ENCODE measurements at places on chromosomes 5 and 9.

DNA sequence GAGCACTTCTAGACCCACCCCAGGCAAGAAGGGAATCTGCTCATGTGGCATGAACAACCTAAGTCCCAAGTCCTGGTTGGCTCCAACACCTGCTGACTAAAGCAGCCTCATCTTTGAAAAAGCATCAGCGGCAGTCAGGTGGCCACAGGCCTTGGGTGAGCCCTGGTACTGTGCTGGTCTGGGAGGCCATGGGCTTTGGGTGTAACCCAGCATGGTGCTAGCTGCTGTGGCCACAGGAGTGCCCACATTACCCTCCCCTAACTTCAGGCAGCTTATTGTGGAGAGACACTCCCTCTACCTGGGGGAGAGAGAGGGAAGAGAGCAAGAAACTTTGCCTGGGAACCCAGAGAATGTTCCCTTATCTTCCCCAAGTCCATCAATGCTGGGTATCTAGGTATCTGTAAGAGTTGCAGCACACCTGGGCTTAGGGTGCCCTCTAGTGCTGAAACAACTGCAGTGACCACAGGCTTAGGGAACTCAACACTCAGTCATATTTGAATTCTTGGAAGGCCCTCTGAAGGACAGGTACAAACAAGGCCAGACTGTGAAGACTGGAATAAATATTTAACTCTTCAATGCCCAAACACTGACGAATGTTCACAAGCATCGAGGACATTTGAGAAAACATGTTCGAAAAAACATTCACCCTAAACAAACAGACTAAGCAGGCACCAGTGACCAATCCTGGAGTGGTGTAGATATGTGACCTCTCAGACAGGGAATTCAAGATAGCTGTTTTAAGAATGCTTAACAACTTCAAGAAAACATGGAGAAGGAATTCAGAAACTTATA lies 69.9 kb upstream of the OR2K2 start:
- no peaks in the 10 kb centered on the region for H3K27me3 ChIP-seq
- H3K36me3 ChIP-seq, result peaks cover 71% of the 10 kb centered on the region
- H3K4me1 ChIP-seq, result peaks cover 20% of the 10 kb centered on the region
- H3K27ac ChIP-seq, result no peak overlapping the region
- peak; percentile 61 for DNase-seq

- peaks cover 7% of the 10 kb centered on the region for H3K27me3 ChIP-seq
- H3K4me3 ChIP-seq, result no peak overlapping the region
- H3K27ac ChIP-seq, result no peak overlapping the region
- DNase-seq, result no peak
- H3K4me1 ChIP-seq, result peaks cover 21% of the 10 kb centered on the region
Measured at GRCh38 chr5:40309851-40310250, 369.9 kb upstream of the PTGER4 start.

DNA sequence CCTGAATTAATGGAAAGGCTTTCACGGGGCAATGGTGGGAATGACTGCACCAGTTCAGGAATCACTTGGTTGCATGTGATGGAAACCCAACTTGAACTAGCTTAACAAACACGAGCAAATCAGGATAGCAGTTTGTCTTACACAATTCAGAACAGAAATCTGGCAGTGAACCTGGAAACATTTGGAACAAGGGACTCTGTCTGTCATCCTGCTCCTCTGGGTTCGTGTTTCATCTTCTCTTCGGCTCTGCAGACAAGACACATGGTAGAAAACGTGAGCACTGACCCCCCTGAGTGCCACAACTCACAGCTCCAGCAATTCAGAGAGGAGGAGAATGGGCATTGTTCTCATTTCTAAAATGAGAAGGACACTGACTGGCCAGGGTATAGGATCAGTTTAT lies 218.1 kb upstream of the NREP start:
- no peaks in the 10 kb centered on the region for H3K4me1 ChIP-seq
- DNase-seq, result no peak
- no peak overlapping the region for H3K27ac ChIP-seq
- H3K4me3 ChIP-seq, result no peak overlapping the region
- no peaks in the 10 kb centered on the region for H3K36me3 ChIP-seq

- H3K27me3 ChIP-seq, result no peaks in the 10 kb centered on the region
- no peaks in the 10 kb centered on the region for H3K36me3 ChIP-seq
- peaks cover 2% of the 10 kb centered on the region for H3K4me1 ChIP-seq
- no peak overlapping the region for H3K27ac ChIP-seq
Measured at GRCh38 chr5:149024477-149024876, 38.4 kb downstream of the SH3TC2 start.

GRCh38 chr9:130500340-130501180 lies 55.8 kb downstream of the ASS1 start:
- H3K36me3 ChIP-seq, result peaks cover 5% of the 10 kb centered on the region
- no peak for DNase-seq
- H3K27me3 ChIP-seq, result no peaks in the 10 kb centered on the region
- H3K4me3 ChIP-seq, result no peak overlapping the region

DNA sequence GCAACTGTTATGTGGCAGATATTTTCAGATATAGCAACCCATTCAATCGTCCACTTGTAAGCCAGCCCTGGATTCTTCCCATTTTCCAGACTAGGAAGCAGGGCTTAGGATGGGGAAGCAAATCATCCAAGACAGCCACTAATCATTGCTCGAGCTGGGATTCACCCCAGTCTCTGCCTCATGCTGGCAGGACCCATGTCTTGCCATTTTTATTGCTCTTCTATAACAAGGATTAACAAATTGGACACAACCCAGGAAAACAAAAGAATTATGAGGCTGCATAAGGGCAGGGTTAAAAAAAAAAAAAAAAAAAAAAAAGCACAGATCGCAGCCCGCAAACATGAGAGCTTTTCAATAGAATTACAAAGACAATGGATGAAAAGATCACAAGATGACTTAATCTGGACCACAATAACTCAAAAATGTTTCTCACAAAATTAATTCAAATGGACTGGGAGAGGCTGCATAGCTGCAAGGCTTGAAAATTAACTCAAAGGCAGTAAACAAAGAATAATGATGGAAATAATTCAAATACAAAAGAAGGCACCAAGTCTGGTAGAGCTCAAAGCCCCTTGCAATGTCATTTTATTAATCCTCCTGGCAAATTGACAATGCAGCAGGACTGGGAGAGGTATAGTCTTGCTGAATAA lies 40.7 kb downstream of the ASTN2 start:
- H3K36me3 ChIP-seq, result no peaks in the 10 kb centered on the region
- no peak overlapping the region for H3K4me3 ChIP-seq
- peaks cover 55% of the 10 kb centered on the region for H3K4me1 ChIP-seq
- no peak for DNase-seq
- H3K27ac ChIP-seq, result no peak overlapping the region

DNA sequence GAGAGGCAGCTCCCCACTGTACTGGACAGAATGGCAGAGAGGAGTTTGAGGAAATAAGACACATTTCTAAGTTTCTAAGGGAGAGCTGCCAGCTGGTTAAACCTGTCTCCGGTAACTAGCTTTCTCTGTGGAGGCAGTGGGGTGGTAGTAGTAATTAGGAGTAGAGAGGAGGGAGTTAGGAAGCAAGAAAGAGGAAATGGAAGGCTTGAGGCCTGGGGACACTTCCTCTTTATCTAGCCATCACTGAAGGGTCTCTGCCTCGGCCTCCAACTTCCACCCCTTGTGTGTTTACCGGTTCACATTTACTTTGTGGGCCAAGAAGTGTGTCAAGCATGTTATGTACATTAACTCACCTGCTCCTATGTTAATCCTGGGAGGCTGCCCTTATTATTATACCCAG lies 462.2 kb upstream of the DMAC1 start:
- no peak overlapping the region for H3K27ac ChIP-seq
- DNase-seq, result no peak
- H3K27me3 ChIP-seq, result no peaks in the 10 kb centered on the region
- H3K4me3 ChIP-seq, result no peak overlapping the region
- no peaks in the 10 kb centered on the region for H3K36me3 ChIP-seq
- H3K4me1 ChIP-seq, result peaks cover 31% of the 10 kb centered on the region

- peak overlapping the region; percentile 67 for H3K4me3 ChIP-seq
- DNase-seq, result peak; percentile 27
- peaks cover 35% of the 10 kb centered on the region for H3K4me1 ChIP-seq
- peaks cover 79% of the 10 kb centered on the region for H3K27me3 ChIP-seq
Measured at GRCh38 chr5:73234204-73234555, 61.2 kb downstream of the TMEM174 start.

DNA sequence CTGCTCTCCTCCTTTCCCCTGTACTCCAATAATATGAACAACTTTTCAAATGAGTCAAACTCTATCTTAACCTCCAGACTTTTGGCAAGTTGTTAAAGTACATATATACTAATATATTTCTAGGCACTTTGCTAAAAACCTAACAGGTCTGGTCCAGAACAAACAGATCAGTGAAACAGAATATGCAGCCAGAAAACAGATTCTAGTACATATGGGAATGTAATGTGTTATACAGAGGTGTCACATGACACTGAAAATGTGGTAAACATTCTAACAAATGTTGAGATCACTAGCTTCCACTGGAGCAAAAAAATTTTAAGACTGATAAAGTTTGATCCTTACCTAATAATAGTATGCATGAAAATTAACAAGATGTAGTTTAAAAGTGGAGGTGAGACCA lies 136.9 kb downstream of the OR2K2 start:
- H3K36me3 ChIP-seq, result peaks cover 1% of the 10 kb centered on the region
- no peaks in the 10 kb centered on the region for H3K27me3 ChIP-seq
- no peak for DNase-seq
- no peak overlapping the region for H3K4me3 ChIP-seq
- H3K4me1 ChIP-seq, result peaks cover 13% of the 10 kb centered on the region

GRCh38 chr5:75335952-75336614 lies 937 bp upstream of the HMGCR start:
- H3K27me3 ChIP-seq, result no peaks in the 10 kb centered on the region
- H3K36me3 ChIP-seq, result peaks cover 11% of the 10 kb centered on the region

GRCh38 chr5:113217619-113218184 lies 217.1 kb downstream of the TSSK1B start:
- H3K27ac ChIP-seq, result peak overlapping the region; percentile 27
- no peaks in the 10 kb centered on the region for H3K27me3 ChIP-seq
- H3K4me1 ChIP-seq, result peaks cover 68% of the 10 kb centered on the region
- DNase-seq, result no peak

- no peak overlapping the region for H3K4me3 ChIP-seq
- H3K36me3 ChIP-seq, result no peaks in the 10 kb centered on the region
- no peak overlapping the region for H3K27ac ChIP-seq
Measured at GRCh38 chr5:100517301-100517974, 17.7 kb upstream of the FAM174A start.

DNA sequence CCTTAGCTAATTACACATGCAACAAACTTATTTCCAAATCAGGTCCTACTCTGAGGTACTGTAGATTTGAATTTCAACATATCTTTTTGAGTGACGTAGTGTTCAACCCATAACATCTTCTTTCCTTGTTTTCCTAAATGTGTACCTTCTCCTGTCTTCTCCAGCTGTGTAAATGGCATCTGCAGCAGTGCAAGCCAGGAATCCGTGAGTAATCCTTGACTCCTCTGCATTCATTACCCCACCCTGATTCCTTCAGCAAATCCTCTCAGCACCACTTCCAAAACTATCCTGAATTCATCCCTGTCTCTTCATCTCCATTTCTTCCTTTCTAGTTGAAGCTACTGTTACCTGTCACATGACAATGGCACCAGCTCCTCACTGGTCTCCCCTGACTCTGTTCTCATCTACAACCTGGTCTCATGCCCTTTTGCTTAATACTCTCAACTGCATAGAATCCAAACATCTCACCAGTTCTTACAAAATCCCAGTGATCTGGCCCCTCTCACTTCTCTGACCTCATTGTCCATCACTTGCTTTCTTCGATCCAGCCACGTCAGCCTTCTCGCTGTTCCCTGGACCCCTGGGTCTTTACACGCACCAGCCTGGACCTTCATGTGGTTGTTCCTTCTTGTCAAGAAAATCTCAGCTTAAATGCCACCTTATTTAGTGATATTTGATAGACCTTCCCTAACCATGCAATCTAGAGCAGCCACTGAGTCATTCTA lies 14.6 kb upstream of the TRAF1 start:
- no peak for DNase-seq
- H3K4me3 ChIP-seq, result no peak overlapping the region
- peaks cover 38% of the 10 kb centered on the region for H3K4me1 ChIP-seq
- H3K27ac ChIP-seq, result no peak overlapping the region

DNA sequence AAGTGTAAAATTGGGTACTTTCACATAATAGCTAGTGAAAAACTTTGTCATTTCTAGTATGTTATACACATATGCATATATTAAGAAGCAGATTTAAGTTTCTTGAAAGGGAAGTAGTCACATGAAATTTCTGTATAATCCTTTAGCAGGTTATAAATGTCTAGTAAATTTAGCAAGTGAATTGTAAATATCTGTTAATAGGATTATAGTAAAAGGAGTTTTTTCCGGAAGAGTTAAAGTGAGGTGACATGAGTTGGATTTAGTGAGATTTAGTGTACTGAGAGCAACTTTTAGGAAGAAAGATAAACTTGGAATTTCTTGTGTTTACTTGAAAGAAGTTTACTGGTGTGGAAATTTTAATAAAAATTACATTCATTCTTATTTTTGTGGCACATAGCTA lies 38.4 kb downstream of the SPIN1 start:
- peak overlapping the region; percentile 17 for H3K27ac ChIP-seq
- H3K27me3 ChIP-seq, result no peaks in the 10 kb centered on the region
- H3K36me3 ChIP-seq, result peaks cover 27% of the 10 kb centered on the region
- peaks cover 41% of the 10 kb centered on the region for H3K4me1 ChIP-seq

- DNase-seq, result no peak
- peaks cover 18% of the 10 kb centered on the region for H3K36me3 ChIP-seq
- H3K4me3 ChIP-seq, result no peak overlapping the region
- H3K27me3 ChIP-seq, result no peaks in the 10 kb centered on the region
Measured at GRCh38 chr5:14976486-14976885, 104.9 kb upstream of the ANKH start.

GRCh38 chr9:116765011-116765410 lies 77.9 kb downstream of the TRIM32 start:
- no peaks in the 10 kb centered on the region for H3K36me3 ChIP-seq
- H3K27me3 ChIP-seq, result no peaks in the 10 kb centered on the region
